ENCODE measurements at places on chromosomes 13 and 19. TPM values are rescaled to one million over a fixed set of nuclear protein-coding genes. Genes with fewer than 3 reads are reported as not detected.

The CHST8 gene
- 0.62 TPM for polyA plus RNA-seq

The CGB8 gene
- not detected for polyA plus RNA-seq

The SIRT6 gene
- polyA plus RNA-seq, result 10.5 TPM

The GRK1 gene
- 0.16 TPM for polyA plus RNA-seq

DNA sequence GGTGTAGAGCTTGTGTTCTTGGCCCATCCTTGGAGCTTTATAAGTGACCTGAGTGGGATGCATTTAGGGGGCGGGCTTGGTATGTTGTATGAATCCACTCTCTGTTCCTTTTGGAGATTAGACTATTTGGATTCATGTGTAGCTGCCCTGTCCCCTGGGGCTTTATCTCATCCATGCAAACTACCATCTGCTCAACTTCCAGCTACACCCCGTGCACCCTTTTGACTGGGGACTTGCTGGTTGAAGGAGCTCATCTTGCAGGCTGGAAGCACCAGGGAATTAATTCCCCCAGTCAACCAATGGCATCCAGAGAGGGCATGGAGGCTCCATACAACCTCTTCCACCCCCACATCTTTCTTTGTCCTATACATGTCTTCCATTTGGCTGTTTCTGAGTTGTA lies 6.1 kb downstream of the CLEC4M start:
- no peak for DNase-seq

DNA sequence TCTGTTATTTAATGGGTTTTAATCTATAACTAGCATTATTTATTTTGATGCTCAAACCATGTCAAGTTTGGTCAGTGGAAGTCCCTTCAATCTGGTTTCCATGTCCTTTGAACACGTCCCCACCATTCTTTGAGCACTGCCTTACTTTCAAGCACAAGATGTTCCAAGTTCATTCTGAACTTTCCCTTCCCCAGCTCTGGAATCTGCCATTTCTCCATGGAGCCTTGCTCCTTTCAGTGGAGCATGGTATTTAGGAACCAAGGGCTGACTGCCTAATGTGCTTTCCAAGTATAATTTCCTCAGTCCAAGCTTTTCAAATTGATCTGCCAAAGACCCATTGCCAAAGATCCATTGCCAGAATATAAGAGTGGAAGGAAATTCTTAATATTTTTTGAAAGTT lies 1.1 kb upstream of the ZNF546 start:
- peak; percentile 33 for DNase-seq

DNA sequence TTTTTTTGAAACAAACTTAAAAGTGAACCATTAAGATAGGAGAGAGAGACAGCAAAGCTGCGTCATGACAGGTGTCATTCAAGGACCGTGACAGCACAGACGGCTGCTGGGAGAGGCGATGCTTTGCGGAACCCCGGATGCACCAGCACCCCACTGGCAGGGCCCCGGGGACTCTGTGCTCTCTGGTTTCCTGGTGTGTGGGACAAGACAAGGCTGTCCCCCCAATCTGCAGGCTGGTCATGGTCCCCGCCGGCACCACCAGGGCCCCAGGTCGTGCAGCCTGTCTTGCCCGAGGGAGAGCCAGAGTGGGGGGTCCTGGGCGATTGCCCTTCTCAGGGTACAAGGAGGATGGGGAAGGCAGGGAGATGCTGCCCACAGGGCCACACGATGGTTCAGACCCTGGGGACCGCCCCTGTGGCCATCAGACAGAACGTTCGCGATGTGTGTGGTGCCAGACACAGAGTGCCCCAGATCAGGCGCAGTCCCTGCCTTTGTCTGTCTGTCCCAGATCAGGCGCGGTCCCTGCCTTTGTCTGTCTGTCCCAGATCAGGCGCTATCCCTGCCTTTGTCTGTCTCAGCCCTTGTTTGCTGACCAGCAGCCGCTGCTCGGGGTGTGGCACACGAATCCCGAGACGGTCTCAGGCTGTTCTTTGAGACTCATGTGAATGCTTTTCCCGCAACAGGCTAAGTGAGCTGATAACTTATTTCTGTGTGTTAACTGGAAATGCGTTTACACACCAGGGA lies 36.1 kb downstream of the ADPRHL1 start:
- DNase-seq, result no peak

- no peak for DNase-seq
Observed at GRCh38 chr19:46015687-46016425, 7.0 kb downstream of the PGLYRP1 start.

GRCh38 chr13:32537580-32538142 lies 934 bp downstream of the N4BP2L2 start:
- no peak for DNase-seq

- peak; percentile 48 for DNase-seq
Observed at GRCh38 chr19:41415154-41415571, 12.0 kb downstream of the B3GNT8 start.

- DNase-seq, result peak; percentile 62
Observed at GRCh38 chr13:33185853-33186252, 99.7 kb downstream of the STARD13 start.

GRCh38 chr13:97911311-97912138 lies 42.0 kb upstream of the IPO5 start:
- DNase-seq, result no peak

DNA sequence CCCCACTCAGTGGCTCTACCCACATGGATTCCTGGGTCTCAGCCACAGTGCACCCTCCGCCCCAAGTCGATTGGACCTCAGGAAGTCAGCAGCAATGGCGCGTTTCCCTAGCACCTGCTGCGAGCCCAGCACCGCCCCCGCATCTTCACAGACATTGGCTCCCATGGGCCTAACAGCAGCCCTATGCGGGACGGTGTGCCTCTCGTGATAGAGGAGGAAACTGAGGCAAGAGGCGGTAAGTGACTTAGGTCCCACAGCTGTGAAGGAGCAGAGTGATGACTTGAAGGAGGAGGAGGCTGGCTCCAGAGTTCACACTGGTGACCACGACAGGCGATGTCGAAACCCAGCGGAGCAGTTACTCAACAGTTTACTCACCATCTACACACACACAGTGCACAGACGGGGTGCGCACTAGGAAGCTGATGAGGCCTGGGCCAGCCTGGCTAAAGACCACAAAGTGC lies 104.5 kb upstream of the SOX1 start:
- DNase-seq, result no peak

GRCh38 chr13:80871481-80871880 lies 530.6 kb upstream of the SPRY2 start:
- DNase-seq, result no peak

All from muscle of leg (tissue), 16 donors.